CD8-positive, alpha-beta T cell (primary cell): ENCODE measurements at places on chromosomes 3 and 15.
A peak's percentile ranks its signal among the peaks of the same experiment; 100 is the strongest.

DNA sequence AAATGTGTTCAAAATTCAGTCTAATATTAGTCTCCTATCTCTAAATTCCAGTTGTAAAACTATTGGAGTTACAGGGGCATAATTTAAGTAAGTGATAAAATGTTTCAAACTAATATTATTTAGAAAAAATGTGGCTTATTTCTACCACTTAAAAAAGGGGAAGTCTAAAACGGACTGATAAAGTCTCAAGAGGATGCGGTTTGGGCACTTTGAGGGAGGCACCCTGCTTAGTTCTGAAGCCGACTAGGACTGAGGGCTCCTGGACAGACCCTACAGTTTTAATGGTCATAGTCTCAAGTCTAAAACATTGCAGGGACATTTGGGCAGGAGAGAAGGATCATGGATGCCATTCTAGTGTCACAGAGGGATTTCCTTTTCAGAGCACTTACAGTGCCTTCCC is 566.3 kb downstream of the NR2F2 start:
- DNase-seq, result no peak

DNA sequence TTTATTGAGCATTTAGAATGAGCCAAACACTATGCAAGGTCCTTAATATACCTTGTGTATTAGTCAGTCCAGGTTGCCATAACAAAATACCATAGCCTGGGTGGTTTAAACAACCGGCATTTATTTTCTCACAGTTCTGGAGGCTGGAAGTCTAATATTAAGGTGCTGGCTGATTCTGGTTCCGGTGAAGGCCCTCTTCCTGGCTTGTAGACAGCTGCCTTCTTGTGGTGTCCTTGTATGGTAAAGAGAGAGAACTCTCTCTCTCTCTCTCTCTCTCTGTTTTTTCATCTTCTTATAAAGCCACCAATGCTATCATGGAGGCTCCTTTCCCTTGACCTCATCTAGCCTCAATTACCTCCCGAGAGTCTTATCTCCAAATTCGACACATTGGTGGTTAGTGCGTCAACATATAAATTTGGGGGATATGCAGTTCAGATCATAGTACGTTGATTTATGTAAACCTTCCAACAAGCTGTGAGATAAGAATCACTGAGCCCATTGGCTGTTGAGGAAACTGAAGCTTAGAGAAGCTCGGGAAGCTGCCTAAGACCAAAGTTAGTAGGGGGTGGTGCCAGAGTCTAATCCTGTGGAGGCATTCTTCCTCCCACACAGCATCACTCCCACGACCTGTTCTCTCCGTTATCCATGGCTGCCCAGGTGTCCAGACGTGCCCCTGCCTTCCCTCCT is 298.0 kb upstream of the PROK2 start:
- DNase-seq, result no peak

DNA sequence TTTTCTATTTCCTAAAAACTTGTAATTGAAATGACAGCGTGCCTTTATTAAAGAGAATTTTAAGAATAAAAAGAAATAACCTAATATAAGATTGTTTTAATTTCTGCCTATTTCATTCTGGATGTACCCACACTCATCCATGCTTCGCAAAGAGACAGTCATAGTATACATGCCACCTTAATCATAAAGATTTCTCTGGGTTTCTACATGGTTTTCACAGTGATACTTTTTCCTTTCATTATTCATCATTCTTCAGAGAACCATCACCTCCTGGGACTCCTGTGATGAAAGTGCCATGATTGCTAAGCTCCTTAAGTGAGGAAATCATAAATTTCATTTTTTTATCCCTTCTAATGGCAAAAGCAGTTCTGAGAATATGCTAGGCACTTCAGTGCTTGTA is 4.3 kb upstream of the CCR8 start:
- no peak for DNase-seq

DNA sequence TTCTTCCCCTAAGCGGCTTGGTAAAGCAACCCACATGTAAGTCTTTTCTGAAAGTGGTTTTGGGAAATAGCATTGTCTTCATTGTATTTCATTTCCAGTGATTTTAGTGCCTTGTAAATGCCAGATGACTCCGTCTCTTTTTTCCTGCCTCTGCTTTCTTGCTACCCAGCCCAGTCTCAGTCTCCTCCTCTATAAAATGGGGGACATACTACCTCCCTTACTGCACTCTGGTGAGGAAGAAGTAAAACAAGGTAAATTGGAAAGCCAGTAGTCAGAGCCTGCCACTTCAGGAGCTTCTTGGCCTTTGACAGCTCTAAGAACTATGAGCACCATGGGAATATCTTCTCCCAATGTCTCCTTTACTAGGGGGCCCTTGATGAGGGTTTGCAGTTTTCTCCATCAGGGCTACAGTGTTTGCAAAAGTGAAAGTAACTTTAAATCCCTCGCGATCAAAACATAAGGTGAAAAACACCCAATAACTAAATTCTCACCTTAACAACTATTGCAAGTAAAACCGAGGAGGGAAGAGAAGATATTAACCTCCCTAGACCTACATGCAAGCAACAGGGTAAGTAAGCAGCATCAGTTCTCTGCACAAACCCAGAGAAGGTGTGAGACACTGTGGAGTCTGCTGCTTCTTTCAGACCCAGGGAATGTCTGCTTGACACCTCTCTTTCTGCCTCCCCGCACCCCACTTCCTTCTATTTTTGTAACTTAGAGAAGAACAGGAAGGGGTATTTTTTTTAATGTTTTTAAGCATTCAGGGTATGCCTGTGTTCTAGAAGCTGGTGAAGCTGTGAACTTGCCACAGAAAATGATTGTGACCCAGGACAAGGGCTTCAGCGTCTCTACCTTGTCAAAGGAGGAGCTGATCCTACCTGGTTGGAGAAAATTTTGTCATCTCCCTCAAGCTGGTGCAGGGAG is 159.1 kb upstream of the EOMES start:
- DNase-seq, result peak; percentile 77

DNA sequence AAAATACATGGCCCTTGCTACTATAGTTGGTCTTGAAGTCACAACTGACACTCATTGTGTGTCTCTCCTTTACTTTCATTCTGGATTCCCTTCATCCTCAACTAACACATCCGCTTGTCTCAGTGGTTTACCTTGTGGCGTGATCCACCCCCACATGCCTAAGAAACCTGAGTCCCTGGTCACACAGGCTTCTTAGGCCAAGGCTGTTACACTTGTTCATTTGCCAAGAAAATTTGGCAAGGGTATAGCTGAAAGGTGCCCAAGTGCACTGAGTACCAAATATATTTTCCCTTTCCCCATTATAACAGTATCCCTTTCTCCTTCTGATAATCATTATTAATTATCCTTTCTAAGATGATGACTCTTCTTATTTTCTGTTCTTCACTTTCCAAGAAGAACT is 207.6 kb upstream of the STAC start:
- DNase-seq, result no peak

DNA sequence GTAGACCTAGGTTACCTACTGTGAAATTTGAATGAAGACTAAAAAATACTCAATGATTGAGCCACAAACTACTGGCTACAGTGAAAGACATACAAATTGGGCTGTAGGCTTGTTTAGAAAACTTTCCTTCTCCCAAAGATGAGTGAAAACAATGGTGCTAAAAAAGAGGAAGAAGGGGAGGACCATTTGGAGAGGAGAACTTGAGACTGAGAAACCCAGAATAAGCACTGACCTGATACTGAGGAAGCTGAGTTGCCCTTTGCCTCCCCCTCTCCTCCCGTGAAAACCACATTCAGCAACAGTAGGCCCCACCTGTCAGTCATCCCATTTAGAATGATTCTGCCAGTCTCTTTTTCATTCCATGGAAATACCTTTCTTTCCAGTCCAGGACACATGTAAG is 484.0 kb upstream of the TGFBR2 start:
- no peak for DNase-seq

GRCh38 chr15:80006946-80007345 is 36.0 kb upstream of the BCL2A1 start:
- DNase-seq, result no peak

- DNase-seq, result no peak
These were observed 20.1 kb upstream of the AMOTL2 start for GRCh38 chr3:134394380-134394779.

DNA sequence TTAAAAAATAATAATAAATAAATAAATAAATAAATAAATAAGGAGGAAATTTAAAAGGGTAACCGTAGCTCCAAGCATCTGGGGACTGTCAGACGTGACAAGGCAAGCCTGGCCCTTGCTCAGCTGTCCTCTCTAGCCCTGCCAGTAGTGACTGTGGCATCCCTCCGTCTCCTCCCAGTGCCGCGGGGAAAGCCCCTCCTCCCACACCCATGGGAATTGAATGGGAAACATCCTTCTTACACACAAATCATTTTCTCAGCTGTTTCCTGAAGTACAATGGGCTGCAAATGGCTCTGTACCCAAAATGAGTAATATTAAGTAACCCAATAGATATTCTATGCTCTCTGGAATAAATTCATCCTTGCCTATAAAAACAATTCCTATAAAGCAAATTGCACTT is 101.6 kb upstream of the RAD18 start:
- no peak for DNase-seq

GRCh38 chr3:188832146-188832545 is 339.6 kb upstream of the TPRG1 start:
- no peak for DNase-seq

DNA sequence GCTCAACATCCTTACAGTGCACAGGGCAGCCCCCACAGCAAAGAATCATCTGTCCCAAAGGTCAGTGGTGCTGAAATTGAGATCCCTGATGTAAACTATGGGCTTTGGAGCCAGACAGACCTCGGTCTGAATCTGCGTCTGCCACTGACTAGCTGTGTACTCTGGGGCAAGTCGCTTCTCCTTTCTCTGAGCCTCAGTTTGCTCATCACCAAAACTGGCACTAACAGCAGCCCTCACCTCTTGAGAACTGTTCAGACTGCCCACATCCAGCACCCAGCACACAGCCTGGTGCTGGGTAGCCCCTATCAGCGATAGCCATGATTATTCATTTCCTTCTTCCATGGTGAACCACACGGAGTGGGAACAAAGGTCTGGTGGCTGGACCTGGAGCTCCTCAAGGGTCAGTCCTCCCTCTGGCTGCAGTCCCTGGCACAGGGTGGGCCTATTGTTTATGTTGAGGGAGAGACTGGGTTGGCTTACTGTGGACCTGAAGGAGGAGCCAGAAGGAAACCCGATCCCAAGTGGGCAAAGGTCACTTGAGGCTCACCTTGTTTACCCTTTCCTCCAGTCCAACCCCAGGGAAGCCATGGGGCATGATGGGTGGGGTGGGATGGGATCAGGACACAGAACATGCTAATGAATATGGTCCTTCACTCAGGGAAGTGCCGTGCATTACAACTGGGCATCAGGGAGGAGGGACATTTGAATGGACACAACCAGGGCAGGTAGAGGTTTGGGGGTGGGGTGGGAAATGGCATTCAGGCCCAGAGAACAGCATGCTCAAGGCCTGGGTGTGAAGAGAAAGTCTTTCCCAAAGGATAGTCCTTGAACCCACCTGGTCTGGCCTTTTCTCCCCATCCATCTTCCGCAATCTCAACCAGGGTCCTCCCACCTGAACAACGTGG is 1.6 kb upstream of the PRKCD start:
- DNase-seq, result no peak

GRCh38 chr3:15557511-15557946 is 36.0 kb upstream of the COLQ start:
- peak; percentile 80 for DNase-seq

GRCh38 chr3:28916713-28917499 is 364.0 kb upstream of the RBMS3 start:
- DNase-seq, result peak; percentile 24

DNA sequence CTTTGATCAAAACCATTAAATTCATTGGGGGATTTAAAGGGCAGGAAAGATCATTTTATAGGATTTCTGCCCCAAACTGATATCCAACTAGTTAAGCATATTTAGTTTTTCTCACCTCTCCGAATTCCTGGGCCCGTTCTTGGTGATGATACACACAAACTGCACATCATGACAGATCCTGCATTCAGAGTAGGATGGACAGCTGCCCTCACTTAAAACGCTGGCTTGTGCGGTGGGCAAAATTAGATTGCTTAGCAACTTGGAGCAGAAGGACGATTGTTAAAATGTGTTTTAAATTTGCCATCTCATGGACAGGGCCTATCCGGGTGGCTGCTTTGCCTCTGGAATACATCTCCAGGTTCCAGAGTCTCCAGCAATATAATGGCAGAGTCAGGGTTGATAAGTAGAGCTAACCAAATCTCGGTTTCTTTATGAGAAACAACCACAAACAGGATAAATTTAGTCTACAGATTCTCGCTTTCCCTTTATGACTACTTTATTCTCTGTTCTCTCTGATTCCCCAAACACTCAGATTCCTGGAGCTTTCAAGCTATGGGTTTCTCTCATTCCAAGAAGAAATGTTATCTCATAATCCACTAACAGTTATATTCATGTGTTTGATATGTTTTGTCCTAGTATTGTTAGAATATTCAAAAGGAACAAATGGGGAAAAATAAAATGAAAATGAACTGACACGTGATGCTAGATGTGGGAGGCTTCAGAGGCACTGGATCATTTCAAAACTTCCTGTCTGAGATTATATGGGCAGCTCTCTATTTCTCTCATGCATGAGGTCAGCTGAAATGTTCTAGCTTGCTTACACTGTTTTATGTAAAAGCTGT is 1014.1 kb upstream of the SEMA6D start:
- no peak for DNase-seq

- no peak for DNase-seq
These were observed 594 bp upstream of the ICE2 start for GRCh38 chr15:60479361-60480110.

DNA sequence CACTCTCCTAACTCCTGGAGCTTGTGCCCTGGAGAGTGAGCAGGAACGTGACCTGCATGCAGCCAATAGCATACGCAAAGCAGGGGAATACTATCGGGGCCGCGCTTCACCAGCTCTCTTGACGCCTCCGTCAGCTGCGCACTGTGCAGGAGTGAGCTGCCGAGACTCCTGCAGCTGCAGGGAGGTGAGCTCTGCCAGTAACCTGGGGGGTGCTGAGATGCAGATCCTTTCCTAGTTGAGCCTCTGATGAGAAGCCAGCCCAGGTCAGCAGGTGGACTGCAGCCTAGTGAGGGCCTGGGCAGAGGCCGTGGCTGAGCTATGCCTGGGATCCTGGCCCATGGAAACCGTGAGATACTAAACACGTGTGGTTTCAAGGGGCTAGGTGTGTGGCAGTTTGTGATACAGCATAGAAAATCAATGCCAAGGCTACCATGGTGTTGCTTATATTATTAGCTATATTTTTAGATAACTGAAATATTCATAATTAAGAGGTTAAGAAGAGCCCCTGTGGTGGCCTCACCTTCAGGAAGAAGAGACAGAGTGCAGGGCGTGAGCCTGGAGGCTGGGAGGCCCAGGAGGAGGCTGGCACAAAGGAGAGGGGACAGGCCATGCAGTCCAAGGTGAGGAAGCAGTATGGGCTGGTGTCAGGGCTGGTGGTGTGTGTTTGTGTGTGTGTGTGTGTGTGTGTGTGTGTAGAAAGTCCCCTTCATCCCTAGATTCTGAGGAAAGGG is 5.9 kb upstream of the DNAJB8 start:
- no peak for DNase-seq

- DNase-seq, result no peak
These were observed 161.3 kb downstream of the EPHB1 start for GRCh38 chr3:134956395-134956794.

DNA sequence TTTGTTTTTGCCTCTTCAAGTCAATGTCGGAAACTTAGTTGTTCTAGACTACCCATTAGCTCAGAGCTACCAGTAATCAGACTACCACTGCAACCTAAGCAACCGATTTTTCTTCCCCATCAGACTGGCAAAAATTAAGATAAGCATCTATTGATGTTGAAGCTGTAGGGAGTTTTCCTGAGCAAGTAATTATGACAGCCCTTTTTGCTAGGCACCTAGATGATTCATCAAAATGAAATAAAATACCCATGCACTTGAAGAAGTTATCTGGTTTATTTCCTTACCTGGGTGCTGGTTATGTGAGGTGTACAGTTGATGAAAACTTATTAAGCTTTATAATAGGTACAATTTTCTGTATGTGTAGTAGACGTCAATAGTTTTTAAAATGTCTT is 554 bp upstream of the COMMD4 start:
- no peak for DNase-seq
